ENCODE measurements at places on chromosomes 5 and 9. TPM values are rescaled to one million over a fixed set of nuclear protein-coding genes. Genes with fewer than 3 reads are reported as not detected.

- no peak for DNase-seq
Measured at GRCh38 chr5:42506662-42507061, 83.4 kb downstream of the GHR start.

DNA sequence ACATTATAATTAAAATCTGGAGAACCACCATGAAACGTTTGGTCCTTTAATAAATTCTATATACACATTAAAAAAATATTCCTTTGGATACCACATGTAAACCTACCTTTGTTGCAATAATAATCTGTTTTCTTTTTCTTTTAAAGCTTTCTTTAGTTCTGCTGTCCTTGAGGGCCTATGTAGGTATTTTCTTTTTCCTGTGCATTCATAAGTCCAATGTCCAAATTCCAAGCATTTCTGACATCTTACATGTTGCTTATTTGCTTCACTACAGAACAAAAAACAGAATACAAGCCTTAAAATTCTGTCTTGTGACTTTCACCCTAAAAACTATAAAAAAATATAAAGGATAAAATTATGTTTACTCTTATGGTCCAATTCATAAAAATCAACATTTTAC, 19.7 kb downstream of the ZCCHC10 start:
- DNase-seq: peak; percentile 7

- DNase-seq: peak; percentile 56
Measured at GRCh38 chr9:113963017-113963620, 87.0 kb downstream of the ZNF618 start.

GRCh38 chr9:18136354-18136994, 337.5 kb upstream of the ADAMTSL1 start:
- DNase-seq: no peak

The BTNL3 gene
- not detected for total RNA-seq

The CCL27 gene
- not detected for total RNA-seq

The PHF2 gene
- total RNA-seq: 14.2 TPM

The PLGRKT gene
- 6.5 TPM for total RNA-seq

The TAS2R1 gene
- total RNA-seq: not detected

The LECT2 gene
- total RNA-seq: not detected

Measured in fibroblast of the aortic adventitia (primary cell).